ENCODE measurements at places on chromosomes 13 and 19.

DNA sequence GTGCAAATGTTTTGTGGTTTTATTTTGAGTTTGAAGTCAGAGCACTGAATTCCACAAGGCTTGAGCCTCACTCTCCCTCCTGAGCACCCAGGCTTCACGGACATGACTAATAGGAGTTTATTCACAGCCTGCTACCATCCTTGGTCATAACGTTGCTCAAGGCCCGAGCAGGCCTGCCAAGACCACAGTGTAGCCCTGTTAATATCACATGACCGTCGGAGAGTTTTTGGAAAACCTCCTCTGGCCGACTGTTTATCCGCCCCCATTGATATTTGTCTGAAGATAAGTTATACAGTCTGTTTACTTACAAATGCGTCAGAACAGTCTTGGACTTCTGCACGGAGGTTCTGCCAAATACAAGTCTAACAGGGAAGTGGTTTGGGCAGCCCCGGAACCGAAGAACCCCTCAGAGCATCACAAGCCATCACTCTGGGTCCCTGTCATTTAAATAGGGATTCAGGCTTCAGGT is 89.9 kb downstream of the COL4A2 start:
- DNase-seq: no peak

GRCh38 chr13:71516521-71516920 is 350.5 kb downstream of the DACH1 start:
- DNase-seq: no peak

GRCh38 chr13:99469041-99469440 is 32.2 kb upstream of the TM9SF2 start:
- no peak for DNase-seq

GRCh38 chr19:39738814-39739213 is 985 bp upstream of the CLC start:
- no peak for DNase-seq

DNA sequence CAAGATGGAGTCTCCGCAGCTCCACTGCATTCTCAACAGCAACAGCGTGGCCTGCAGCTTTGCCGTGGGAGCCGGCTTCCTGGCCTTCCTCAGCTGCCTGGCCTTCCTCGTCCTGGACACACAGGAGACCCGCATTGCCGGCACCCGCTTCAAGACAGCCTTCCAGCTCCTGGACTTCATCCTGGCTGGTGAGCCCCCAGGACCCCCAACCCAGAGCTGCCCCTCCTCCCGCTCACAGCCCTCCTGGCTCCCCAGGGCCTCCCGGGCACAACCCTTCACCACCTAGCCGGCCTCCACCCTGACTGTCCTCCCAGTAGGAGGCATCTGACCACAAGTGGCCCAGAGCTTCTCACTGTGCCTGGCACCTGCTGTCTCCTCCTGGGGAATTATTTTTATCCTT is 9.4 kb downstream of the SYNGR4 start:
- no peak for DNase-seq

GRCh38 chr19:5707576-5708575 is 12.1 kb downstream of the LONP1 start:
- DNase-seq: no peak

GRCh38 chr19:351976-352625 is 7.5 kb upstream of the MIER2 start:
- DNase-seq: no peak

GRCh38 chr13:76820759-76821158 is 65.4 kb downstream of the KCTD12 start:
- DNase-seq: no peak

DNA sequence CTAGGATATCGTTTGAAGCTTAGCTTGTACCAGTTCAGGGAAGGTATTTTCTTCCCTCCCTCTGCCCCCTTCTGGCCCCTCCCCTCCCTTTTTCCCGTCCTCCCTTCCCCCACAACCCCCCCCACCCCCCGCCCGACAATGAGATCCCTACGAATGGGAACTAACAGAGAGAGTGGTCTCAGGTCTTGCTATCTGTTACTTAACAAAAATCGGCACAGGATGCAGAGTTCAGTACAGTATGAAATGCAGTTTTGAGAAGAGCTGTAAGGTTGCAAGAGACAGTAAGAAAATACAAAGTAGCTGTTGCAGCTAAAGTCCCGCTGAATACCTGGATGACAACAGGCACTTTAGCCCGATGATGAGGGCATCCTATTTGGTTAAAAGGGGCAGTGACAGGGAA is 3.1 kb upstream of the DACH1 start:
- no peak for DNase-seq

DNA sequence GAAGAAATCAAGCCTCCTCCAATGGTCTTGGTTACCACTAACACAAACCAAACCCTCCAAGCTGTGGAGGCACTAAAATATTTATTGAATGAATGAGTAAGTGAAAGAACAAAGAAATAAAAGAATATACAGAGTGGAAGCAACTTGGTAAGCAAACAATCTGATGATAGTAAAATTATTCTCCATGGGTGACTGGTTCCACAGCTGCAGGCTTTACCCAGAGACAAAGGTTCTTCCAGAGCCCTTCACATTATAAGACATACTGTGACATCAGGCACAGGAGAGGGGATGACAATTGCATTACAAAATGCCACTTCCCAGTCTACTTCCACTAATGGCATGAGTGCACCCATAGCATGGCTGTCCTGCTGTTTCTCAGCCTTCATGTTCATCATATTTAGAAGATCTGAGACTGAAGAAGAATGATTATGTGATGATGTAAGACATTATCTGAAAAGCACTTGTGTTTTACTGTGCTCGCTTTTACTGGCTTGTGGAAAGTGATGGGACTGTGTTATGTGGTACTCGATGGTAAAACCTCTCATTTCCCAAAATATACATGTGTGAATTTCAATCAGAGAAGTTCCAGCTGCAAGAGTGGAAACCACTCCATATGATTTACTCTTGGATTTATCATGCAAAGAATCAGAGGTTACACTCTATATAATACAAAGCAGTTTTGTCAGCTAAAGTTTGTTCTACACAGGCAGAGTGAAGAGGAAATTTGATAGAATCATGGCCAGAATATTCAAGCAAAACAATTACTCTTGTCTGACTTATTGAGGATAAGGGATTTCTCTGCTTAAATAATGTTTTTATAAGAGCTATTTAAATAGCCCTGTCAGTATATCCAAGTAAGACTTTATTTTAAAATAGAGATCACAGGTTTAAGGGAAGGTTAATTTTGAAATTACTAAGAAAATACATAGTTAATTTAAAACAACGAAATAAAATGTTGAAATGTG is 220.2 kb upstream of the NBEA start:
- DNase-seq: no peak

DNA sequence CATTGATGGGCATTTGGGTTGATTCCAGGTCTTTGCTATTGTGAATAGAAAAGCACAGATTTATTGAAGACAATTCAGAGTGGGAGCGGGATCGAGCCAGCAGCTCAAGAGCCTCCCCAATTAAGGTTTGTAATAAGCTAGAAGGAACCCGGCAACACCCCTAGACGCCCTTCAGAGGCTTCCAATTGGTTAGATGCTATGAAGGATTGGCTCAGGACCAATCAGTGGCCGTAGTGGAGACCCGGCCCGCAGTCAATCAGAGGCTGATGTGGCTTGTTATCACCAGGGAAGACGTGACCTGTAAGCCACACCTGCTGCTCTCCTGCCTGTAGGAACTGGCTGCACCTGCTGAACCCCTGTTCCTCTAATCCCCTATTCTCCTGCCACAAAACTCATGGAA is 14.6 kb downstream of the SIGLEC11 start:
- DNase-seq: no peak

- no peak for DNase-seq
Measured at GRCh38 chr19:40565910-40566495, 10.7 kb upstream of the SHKBP1 start.

DNA sequence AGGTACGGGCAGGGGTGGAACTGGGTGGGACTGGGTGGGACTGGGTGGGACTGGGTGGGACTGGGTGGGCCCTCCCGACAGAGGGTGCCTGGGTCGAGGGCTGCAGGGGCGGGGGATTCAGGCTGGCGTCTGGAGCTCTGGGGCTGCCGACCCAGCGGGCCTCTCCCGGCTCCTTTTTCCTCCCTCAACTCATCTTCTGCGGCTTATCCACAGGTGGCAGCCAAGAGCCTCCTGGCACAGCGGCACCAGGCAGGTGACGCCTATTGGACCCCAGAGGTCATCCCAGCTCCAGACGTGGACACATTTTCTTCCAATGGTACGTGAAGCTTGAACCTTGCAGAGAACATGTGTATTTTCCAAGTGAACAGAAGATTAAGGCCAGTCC is 533 bp downstream of the ZNF544 start:
- DNase-seq: no peak

- DNase-seq: no peak
Measured at GRCh38 chr13:76632401-76633044, 253.7 kb downstream of the KCTD12 start.

DNA sequence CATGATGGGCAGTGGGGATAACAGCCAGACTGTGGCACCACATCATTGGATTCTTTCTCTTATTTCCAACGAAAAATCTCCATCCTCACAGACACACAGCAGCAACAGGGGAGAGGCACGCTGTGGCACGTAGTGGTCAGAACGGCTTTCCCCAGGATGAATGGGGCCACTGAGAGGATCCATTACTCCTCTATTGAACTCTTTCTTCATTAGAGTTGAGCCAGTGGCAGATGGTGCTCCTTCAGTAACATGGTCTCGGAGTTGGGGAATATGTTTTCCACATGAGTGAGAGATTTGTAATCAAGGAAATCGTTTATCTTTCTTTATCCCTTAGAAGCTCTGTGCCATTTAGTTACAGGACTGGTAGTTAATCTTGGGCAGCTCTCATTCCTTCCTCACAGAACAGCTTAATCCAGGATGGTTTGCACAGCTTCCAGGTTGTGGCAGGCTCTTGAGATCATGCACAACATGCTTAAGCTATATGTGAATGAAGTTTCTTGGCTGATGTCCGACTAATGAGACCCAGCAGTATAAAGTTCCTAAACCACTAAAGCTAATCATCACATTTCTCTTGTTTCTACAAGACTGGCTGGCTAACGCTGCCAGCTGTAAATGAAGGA is 180.5 kb upstream of the SLC10A2 start:
- no peak for DNase-seq

DNA sequence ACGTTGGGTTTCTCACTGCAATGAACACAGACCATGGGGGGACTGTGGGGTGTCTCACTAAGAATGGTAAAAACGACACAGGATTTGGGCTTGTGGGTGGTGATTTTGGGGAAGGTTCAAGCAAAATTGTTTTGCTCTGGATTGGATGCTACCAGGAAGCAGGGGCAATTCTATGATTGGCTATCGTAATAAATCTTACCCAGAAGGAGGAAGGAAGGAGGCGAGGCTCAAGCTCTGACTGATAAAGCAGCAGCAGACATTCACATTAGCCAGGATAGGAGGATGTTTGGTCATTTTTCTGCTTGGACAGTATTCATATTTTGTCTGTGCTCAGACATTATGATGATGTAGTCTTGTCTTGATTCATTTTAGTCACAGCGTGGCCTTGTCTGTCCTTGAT is 1.5 kb downstream of the ZNF576 start:
- DNase-seq: no peak

DNA sequence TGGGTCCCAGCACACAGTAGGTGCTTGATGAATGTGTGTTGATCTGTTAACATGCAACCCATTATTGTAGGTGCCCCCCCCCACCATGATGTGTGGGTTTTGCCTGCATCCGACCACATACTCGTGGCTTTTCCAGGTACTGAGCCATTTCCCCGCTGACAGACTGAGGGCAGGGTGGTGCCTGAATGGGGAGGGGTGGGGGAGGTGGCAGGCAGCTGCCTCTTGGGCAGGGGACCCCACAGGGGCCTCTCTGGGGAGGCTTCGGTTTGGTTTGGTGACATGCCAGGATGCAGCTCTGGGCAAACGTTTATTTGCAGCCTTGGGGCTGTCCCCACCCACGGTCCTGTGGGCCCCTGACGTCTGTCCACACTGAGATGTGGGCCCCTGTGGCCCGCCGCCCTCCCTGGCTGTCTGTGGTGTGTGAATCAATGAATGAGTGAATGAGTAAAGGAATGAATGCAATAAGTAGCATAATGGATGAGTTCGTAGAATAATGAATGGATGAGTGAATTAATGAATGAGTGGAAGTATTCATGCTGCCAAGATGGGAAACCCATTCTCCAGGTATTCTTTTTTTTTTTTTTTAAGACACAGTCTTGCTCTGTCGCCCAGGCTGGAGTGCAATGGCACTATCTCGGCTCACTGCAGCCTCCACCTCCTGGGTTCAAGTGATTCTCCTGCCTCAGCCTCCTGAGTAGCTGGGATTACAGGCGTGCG is 9.0 kb upstream of the JUND start:
- peak; percentile 78 for DNase-seq

DNA sequence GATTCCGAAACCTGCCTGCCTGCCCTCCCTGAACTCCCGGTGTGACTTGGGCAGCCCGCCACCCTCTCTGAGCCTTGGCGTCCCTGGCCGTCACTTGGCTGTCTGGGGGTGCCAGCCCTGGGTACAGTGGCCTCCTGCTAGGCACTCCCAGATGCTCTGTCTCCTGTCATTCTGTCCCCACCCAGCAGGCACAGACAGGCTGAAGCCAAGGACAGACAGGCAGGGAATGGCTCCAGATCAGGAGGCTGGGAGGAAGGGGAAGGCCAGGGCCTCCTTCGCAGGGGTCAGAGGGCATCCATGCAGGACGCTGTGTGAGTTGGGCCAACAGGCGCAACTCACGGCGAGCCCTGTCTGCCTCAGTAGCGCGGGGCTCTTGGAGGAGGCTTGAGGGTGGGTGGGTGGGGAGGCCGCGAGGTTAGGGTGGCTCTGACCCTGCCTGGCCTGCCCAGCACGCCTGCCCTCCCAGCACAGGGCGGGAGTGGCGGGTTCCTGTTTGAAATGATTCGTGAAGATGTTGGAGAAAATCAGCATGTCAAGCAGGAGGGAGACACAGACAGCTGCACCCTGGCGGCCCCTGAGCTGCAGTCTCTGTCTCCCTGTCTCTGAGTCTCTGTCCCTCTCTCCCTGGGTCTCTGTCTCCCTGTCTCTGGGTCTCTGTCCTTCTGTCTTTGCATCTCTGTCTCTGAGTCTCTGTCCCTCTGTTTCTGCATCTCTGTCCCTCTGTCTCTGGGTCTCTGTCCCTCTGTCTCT is 19.7 kb downstream of the KLHL26 start:
- no peak for DNase-seq

- DNase-seq: no peak
Measured at GRCh38 chr13:59734393-59734792, 429.3 kb downstream of the DIAPH3 start.

DNA sequence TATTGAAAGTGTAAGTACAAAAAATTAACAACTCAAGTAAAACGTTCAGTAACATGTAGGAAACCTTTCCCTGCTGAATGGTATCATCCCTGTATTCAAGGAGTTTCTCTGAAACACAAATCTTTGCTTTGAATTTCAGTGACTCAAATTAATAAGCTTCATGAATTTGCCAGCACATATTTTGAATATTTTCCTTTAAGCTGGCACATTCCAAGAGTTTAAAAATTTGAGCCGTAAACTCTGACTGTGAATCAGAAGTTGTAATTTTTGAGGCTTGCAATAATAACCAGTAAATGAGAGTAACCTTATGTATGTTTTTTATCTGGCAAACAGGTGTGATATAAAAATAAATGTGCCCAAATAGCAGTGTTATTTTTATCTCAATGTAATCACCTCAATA is 1722.6 kb upstream of the PRR20A start:
- DNase-seq: no peak

DNA sequence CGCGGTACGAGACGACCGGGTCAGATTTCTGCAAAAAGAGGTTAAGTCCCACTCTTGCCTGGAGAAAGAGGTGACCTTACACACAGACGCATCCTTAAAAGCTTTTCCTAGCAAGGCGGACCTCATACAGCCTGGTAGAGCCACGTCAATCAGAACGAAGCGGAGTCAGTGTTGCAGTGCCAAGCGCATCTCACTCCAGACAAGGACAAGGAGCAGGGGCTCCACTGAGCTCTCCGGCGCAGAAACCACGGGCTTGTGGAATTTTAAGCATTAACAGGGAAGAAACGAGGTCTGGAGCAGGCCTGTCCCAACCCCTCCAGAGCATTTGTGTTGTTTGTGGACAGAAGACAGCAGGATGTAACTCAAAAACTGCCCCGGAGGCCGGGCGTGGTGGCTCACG is 7.1 kb downstream of the EEF2 start:
- DNase-seq: no peak
